Activated CD8-positive, alpha-beta memory T cell treated with anti-CD3 and anti-CD28 coated beads for 1 hour (primary cell): ENCODE measurements at places on chromosomes 4 and X.

GRCh38 chr4:13498469-13498868, 14.3 kb upstream of the RAB28 start:
- no peak for DNase-seq

GRCh38 chr4:78766026-78766425, 10.1 kb upstream of the BMP2K start:
- DNase-seq, result no peak

DNA sequence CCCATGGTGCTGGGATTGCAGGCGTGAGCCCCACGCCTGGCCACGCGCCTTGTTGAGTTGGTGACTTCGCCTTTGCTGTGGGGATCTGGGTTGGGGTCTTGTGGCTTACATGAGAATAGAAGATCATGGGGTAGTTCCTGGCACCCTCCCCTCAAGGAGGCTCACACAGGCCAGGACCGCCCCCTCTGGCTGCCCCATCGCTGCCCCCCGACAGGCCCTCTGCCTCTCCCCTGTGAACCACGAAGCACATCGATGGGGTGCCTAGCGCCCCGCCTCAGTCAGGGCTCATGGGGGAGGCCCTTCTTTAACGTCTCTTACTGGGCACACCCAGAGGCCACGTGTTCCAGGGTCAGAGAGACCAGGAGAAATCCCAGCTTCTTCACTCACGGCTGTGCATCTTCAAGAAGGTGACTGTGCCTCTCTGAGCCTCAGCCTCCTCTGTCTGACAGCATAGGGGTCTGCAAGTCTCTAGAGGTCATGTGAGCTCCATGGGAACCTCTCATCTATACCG, 23.6 kb upstream of the SPON2 start:
- no peak for DNase-seq

- DNase-seq, result no peak
Observed at GRCh38 chr4:93730760-93731159, 97.8 kb upstream of the ATOH1 start.

DNA sequence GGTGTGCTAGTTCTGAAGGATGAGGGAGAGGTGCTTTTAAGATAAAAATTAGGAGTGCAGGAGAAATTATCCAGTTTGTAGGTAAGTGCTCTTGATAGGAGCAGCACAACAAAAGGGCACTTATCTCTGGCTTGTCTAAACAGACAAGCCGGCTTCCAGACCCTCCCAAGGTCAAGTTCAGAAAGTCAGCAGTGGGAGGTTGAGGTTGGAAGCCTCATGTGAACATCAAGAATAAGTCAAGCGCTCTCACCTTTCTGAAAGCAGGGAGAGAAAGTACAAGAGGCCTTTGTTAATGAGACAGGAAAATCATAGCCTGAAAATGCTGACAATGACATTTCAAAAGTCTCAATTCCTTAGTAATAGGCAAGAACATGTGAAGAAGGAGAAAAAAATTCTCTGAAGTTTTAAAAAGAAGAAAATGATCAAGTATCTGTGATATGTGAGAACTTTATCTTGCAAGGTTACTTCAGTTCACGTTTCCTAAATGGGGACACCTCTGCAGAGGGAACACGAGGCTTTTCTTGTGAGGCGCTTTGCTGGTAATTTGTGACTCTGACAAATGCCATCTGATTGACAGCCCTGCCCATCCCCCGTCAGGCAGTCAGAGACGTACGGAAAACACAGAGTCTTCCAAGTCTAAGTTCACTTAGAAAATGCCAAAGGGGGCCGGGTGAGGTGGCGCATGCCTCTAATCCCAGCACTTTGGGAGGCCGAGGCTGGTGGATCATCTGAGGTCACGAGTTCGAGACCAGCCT, 62.2 kb downstream of the TIGD2 start:
- DNase-seq, result no peak

DNA sequence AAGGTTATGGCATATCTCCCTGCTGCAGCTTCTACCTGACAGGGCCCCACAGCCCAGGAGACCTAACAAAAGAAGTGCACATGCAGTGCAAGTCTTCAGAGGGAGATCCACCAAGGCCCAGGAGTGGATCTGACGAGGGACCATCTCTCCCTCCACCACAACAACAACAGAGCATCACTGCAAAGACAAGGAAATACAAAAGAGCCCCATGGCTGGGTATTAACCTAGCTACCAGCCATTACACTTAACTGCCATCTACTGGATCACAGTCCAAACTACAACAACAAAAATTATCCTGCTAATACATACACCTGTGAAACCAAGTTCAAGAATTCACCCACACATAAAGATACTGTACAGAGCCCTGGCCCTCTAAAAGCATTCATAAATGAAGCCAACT, 280.2 kb upstream of the SLC7A11 start:
- DNase-seq, result no peak

DNA sequence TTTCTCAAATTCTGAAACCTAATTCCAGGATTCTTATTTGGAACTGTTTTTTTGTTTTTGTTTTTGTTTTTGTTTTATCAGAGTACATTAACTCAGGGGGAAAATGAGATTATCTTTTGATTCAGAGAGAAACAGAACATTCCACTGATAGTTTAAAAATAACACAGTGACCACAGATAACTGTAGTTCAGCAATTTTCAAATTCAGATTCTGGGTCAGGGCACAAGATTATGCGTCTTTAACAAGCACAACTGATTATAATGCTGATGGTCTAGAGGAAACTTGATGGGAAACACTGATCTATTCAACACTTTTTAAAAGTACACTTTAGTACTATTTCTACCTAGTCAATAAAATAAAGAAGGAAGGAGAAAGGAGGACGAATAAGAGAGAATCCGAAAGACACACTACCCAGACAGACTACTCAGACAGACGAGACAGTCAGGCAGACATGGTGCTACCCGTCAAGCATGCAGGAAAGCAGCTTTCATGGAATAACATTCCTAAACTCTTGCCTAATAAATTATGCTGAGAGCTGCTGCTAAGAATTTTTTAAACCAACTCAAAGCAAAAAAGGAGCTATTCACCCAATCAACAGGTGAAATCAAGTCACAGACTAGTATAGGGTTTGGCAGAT, 59.0 kb downstream of the APBB2 start:
- no peak for DNase-seq

GRCh38 chr4:13539619-13540445, 4.5 kb downstream of the NKX3-2 start:
- DNase-seq, result no peak

GRCh38 chr4:109589119-109589518, 29.1 kb downstream of the MCUB start:
- no peak for DNase-seq

- peak; percentile 77 for DNase-seq
Observed at GRCh38 chrX:2608638-2609430, 82.3 kb upstream of the CD99 start.

DNA sequence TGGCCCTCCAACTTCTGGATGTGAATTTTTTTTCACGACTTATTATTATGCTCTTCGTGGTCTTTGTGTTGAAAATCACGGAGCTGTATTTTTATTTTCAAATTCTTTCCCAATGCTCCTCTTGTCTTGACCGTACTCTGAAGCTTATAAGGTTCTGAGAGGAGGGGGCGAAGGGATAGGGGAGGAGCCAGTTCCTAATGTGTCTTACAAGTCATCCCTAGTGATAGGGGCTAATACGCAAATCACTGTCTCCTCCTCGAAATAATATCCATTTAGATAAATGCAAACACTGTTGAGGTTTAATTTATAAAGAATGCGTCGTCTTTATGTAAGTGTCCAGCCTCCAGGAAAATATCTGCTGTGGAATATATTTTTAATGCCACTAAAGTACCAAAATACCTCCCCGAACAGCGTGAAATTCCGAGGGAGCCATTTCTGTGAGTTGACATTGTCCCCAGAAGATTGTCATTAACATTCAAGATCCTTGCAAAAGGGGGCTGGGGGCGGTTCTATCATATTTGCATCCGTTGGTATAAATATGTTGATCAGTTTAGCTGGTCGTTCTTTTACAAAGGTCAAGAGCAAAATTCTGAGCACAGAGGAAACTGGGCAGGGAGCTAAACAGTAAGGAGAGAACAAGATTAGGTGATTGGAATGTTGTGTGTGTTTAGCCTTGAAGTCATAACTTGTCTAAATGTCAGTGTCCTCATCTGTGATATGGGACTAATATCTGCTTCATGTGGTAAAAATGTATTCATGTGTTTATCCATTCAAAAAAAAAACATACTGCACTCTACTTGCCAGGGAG, 3.7 kb upstream of the FAT1 start:
- DNase-seq, result no peak

GRCh38 chr4:30870513-30870912, 150.3 kb downstream of the PCDH7 start:
- DNase-seq, result no peak

DNA sequence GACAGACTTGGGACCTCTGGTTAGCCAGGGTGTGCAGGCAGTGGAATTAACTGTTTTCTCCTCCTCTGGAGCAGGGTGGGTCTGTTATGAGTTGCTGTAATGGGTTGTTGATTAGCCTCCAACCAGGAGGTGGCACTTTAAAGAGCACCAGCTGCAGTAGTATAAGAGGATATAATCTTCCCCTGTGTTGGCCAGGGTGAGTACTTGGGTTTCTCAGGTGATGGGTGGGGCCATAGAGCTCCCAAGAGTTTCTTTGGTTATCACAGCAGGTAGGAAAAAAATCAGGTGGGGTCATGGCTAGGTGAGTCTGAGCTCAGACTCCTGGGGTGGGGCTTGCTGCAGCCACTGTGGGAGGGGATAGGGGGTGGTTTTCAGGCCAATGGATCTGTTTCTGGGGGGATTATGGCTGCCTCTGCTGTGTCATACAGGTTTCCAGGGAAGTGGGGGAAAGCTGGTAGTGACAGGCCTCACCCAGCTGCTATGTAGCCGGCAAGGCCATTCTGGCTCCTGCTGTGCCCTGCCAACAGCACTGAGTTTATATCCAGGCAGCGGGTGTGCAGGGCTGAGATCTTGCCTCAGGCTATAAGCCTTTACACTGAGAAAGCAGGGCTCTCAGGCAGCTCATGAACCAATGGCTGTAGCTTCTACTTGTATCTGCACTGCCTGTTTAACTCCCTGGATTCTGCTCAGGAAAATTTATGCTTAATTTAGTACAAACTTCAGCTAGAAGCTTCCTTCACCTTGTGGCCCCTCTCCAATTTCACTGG, 70.1 kb downstream of the CCNG2 start:
- no peak for DNase-seq

DNA sequence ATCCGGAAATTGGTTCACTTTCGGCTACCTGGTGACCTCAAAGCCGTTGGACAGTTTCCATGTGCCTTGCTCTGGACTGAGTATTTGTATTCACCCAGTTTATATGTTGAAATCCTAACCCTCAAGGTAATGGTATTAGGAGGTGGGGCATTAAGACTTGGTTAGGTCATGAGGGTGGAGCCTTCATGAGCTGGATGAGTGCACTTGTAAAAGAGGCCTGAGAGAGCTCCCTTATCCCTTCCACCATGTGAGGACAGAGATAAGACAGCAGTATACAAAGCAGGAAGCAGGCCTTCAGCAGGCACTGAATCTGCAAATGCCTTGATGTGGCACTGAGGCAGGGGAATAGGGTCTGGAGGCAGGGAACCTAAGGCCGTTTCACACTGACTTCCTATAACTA, 5.3 kb upstream of the OPHN1 start:
- DNase-seq, result no peak

DNA sequence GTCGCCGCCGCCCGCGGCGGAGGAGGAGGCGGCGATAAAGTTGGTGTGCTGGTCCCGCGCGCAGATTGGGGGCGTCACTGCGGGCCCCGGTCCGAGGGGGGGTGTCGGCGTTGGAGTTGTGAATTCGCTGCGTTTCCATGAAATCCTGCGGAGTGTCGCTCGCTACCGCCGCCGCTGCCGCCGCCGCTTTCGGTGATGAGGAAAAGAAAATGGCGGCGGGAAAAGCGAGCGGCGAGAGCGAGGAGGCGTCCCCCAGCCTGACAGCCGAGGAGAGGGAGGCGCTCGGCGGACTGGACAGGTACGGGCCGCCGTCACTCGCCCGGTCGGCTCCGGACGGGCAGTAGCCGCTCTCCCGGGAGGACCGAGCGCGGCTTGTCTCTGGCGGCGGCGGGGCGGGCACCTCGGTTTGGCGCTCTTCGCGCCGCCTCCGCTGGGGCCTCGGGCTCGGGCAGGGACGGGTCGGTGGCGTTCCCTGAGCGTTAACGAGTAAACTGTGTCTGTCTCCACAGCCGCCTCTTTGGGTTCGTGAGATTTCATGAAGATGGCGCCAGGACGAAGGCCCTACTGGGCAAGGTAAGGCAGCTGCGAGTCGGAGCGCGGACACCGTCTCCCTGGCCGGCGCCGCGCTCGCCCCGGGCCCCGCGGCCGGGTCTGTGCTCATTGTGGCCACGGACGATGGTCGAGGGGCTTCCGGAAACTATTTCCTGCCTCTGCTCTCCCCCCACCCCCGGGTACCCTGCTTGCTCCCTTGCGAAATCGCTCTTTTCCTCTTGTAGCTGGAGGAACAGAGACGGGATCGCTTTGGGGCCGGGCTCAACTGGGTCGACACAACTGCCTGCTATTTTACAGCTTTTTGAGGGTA, 658 bp downstream of the KDM6A start:
- peak; percentile 23 for DNase-seq

GRCh38 chr4:158949099-158949498, 153.8 kb upstream of the RAPGEF2 start:
- DNase-seq, result no peak

- DNase-seq, result no peak
Observed at GRCh38 chrX:57901466-57901865, 8.8 kb downstream of the ZXDA start.

- DNase-seq, result no peak
Observed at GRCh38 chr4:79471309-79471708, 63.3 kb upstream of the GK2 start.

GRCh38 chr4:161419822-161420221, 744.0 kb downstream of the FSTL5 start:
- DNase-seq, result no peak

GRCh38 chr4:74659576-74660411, 134.5 kb downstream of the BTC start:
- DNase-seq, result no peak

DNA sequence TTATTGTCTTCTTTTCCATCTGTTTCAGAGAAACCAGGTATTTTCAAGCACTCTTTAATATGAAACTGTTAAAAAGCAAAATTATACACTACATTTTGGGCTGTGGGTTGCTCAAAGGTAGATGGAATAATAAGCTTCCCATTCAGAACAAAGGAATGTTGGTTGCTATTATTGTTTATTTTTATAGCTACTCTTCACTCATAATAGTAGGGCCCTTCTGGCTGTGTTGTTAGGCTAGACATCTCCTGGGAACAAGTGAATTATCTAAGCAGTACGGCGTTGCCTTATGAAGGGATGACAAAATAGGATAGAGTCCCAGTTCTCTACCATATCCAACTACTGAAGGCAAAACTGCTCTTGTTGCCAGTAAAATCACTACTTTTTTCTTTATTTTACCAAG, 34.2 kb downstream of the TENM3 start:
- DNase-seq, result no peak

DNA sequence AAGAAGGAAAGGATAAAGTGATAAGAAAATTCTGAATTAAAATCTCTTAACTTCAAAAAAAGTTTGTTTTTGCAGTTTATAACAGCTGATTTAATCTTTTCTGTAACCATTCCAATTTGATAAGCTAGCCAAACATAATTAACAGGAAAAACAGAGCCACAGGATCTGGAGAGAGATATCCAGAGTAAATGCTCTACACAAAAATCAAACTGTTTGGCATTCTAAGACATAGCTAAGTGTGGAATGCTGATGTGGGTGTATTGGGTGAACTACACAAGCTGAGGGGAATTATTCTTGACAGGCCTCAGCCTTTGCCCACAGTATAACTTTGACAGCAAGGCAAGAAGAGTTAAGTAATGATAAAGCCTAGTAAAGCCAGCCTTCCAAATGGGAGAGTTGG, 184.8 kb downstream of the GABRG1 start:
- no peak for DNase-seq

GRCh38 chrX:14300376-14300775, 229.0 kb upstream of the GLRA2 start:
- no peak for DNase-seq
